ENCODE measurements at places on chromosomes 13 and 19.
A peak's percentile ranks its signal among the peaks of the same experiment; 100 is the strongest.

GRCh38 chr19:8631425-8631819 lies 989 bp downstream of the NFILZ start:
- DNase-seq, result no peak

GRCh38 chr13:110506859-110507566 lies 54.5 kb downstream of the RAB20 start:
- no peak for DNase-seq

GRCh38 chr19:31127134-31127967 lies 221.9 kb downstream of the TSHZ3 start:
- DNase-seq, result peak; percentile 94

DNA sequence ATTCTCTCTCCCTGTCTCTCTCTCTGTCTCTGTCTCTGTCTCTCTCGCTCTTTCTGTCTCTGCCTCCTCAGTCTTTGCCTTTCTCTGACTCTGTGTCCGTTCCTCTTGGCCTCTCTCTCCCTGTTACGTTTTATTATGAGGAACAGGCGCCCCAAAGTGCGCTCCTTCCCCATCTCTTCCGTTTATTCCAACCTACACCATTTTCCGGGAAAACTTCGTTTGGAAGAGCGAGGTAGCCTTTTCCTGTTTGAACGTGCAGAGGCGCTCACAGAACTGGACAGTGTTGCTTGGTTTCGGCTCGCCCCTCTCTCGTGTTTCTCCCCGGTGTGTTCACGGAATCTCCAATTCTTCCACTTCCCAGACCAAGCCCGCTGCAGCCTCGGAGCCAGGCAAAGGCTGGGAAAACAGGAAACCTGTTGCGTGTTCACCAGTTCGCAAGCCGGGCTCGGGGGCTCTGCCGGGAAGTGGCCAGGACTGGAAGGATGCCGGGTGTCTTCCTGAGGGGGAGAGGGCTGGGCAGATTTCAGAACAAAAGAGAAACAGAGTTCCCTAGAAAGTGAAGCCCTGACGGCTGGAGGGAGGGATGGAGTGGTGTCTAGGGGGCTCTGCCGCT lies 605 bp downstream of the TMEM255B start:
- no peak for DNase-seq

DNA sequence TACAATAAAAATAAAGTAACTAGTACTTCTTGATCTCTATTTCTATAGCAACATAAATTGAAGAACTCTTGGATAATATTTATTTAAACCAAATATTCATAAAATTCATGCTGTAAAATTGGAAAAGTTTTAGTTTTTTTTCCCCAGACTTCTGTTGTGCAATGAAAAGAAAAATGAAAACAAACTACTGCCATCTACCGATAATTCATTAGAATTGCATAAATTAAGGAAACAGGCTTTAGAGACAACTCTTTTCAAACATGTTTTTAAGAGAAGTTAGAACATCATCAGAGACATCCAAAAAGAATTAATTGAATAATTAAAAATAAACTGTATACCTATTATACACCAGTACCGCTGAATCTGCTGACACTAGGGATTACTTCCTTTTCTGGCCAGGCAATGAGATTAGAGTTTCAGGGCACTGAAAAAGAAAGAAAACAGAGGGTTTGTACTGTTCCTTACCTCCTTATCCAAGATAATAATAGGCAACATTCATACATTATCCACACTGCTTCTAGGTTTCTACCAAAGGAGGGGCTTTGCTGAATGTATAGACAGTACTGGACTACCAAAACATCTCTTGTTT lies 4.9 kb downstream of the CCDC122 start:
- DNase-seq, result no peak

GRCh38 chr13:109985871-109986450 lies 199.6 kb upstream of the IRS2 start:
- no peak for DNase-seq

- DNase-seq, result no peak
Observed at GRCh38 chr13:73820688-73821087, 313.5 kb downstream of the KLF12 start.

DNA sequence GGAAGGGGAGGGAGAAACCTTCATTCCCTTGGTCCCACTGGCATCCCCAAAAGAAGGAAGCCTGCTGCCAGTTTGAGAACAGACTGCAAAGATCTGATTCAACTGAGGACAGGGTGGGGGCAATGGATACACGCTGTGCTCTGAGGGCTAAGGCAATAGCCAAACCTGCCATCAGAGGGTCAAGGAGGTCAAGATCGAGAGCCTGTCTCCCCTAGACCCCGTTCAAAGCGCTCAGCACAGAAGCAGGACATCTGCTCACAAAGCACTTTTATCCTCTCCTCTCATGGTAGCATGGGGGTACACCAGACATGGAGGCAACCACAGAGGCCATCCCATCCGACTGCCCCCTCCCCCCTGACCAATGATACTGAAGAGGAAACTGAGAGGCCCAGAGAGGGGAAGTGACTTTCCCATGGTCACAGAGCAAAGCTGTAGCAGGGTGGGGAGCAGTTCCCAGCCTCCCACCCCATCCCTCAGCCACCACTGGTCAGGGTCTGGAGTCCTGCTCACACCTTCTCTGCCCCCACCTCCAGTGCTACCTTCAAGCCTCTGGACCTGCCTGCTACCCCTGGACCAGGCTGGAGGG lies 11.1 kb downstream of the POU2F2 start:
- DNase-seq, result no peak

GRCh38 chr13:20019043-20019442 lies 60.5 kb downstream of the ZMYM2 start:
- no peak for DNase-seq

Data from non-pigmented ciliary epithelial cell (primary cell).